Activated naive CD4-positive, alpha-beta T cell treated with anti-CD3 and anti-CD28 coated beads, Interleukin-2, amount 10 ng/mL, durations not matched to agents 7 days and 5 days (primary cell): ENCODE measurements at places on chromosomes 5 and 9.

GRCh38 chr9:104028827-104029226 is 65.3 kb upstream of the SMC2 start:
- DNase-seq, result no peak

- DNase-seq, result no peak
Measured at GRCh38 chr5:103718108-103718507, 155.5 kb upstream of the NUDT12 start.

- no peak for DNase-seq
Measured at GRCh38 chr9:20322212-20322611, 300.1 kb downstream of the MLLT3 start.

- peak; percentile 90 for DNase-seq
Measured at GRCh38 chr5:80255811-80256712, at the start of gene SERINC5. Gene SERINC5 (minus strand): TSS chr5:80256048. CDS start chr5:80255922, 126 bp downstream.

DNA sequence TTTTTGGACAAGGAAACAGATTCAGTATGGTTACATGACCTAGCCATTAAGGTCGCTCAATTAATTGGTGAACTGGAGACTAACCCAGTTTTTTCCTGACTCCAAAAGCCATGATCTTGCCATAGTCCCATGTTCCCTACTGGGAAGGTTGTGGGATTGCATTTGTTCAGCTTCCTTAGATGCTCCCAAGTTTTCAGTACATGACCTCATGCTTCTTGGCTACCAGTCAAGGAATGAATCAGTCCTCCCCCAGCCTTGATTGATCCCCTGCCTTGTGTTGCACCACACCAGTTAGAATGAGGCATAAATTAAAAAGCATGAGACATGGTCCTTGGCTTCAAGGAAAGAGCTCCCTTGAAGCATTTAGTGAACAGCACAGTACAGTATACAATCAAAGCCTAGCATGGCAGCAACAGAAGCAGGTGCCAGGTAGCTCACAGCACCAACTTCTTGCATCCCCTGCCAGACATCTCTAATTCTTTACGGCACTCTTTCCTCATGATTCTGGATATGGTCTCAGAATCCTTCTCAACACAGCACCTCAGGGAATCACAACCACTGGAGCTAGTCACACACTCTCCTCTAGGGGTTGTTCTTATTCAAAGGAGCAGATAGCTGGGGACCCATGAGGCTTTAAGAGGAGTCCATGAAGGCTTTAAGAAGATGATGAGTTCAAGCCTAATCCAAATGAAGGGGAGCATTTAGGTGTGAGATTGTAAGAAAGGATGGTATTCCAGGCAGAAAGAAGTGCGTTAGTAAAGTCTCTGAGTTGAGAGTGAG is 295.5 kb upstream of the CLINT1 start:
- DNase-seq, result no peak

GRCh38 chr9:37801287-37801850 is 772 bp downstream of the DCAF10 start:
- DNase-seq, result peak; percentile 49

GRCh38 chr9:114487607-114488300 is 17.5 kb downstream of the WHRN start:
- peak; percentile 68 for DNase-seq

- no peak for DNase-seq
Measured at GRCh38 chr5:39106322-39106721, 32.1 kb upstream of the RICTOR start.

DNA sequence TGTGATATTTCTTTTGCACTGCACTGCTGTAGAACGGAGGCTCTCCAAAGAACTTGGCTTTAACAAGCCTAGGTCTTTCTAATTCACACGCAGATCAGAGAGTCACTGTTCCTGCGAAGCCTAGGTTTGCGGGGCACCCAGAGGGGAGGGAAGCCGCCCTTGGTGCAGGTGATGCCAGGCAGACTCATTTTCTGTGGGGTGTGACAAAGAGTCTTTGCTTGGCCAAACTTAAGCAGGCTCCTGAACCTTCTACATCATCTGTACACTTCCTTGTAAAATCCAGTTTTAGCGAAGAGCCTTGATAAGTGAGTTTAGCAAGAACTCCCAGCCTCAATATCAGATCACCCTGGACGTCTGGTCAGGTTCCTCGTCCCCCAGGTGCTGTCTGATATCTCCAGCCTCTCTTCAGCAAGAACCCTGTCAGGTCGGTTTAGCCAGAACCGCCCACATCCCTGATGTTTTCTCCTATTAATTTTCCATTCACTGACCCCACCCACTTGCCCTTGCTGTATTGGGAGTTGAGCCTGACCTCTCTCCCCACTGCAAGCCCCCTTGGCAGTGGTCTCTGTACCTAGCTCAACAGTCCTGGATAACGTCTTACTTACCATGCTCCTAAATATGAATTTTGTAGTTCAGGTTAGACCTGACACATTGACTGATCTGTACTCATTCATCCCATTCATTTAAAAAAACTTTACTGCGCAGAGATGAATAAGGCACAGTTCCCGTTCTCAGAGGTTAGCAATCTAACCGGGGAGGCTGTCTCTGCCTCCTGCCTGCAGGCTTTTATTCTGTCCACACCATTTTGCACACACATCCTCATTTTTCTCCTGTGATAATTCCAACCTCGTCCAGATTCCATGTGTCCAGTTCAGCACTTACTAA is 880 bp upstream of the UBAC1 start:
- no peak for DNase-seq

- DNase-seq, result no peak
Measured at GRCh38 chr5:113295111-113295539, 139.7 kb downstream of the TSSK1B start.

DNA sequence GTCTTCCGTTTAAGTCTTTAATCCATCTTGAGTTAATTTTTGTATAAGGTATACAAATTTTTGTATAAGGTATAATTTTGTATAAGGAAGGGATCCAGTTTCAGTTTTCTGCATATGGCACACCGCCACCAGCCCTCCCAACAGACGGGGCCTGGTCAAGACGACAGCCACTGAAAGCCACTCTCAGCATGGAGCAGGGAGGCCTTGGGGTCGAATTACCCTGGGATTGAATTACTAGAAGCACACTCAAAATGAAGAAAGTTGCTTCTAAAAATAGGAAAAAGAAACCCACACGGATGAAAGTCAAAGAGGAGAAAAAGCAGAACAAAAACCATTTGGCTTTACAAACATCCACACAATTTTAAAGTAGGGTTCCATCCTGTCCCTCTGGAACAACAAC is 586.2 kb upstream of the ADAMTS16 start:
- no peak for DNase-seq

DNA sequence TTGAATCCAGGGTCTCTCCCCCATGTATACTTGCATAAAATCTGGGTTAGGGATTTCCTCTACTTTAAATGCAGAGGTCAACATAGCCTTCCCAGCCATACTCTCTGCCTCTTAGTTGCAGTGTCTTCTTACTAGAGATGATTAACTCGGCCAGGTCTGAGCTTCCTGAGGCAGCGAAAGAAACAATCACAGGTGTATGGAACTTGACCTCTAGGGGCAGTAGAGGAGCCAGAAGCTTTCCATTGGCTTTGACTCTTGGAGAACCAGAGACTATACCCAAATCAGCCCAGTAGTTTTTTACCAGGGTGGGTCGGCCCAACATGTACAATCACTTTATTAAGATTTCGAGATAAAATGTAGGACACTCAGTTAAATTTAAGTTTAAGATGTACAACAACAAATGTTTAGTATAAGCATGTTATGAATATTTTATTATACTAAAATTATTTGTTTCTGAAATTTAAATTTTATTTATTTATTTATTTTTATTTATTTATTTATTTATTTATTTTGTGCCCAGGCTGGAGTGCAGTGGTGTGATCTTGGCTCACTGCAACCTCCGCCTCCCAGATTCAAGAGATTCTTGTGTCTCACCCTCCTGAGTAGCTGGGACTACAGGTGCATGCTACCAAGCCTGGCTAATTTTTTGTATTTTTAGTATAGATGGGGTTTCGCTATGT is 48.0 kb upstream of the DMRT3 start:
- DNase-seq, result peak; percentile 21
